ENCODE measurements at places on chromosomes 6 and 20. TPM values are rescaled to one million over a fixed set of nuclear protein-coding genes. Genes with fewer than 3 reads are reported as not detected.

Gene HLA-G
- 1.2 TPM for total RNA-seq

Gene RHAG
- not detected for total RNA-seq

Gene GJA10
- total RNA-seq: not detected

Gene KCNK5
- total RNA-seq: 33.8 TPM

Gene FITM2
- 2.0 TPM for total RNA-seq

Gene TFAP2D
- total RNA-seq: not detected

Gene TMEM244
- total RNA-seq: not detected

Gene HSD17B8
- 18.3 TPM for total RNA-seq

Gene SLC16A10
- 4.2 TPM for total RNA-seq

Gene SLC22A3
- not detected for total RNA-seq

Gene HLA-DOB
- total RNA-seq: 4.2 TPM

Gene NPEPL1
- 22.3 TPM for total RNA-seq

Gene GSTA5
- total RNA-seq: not detected

Gene DNAAF9
- 1.0 TPM for total RNA-seq

Gene ZNF343
- 21.4 TPM for total RNA-seq

Gene TOP1
- 117 TPM for total RNA-seq

Gene ENPP1
- 0.58 TPM for total RNA-seq

Gene IP6K3
- total RNA-seq: not detected

Gene APMAP
- 56.4 TPM for total RNA-seq

Gene OTOR
- total RNA-seq: not detected

Gene BANF2
- not detected for total RNA-seq

Gene SRMS
- not detected for total RNA-seq
